ENCODE measurements at places on chromosomes 16 and 17. TPM values are rescaled to one million over a fixed set of nuclear protein-coding genes. Genes with fewer than 3 reads are reported as not detected.
A peak's percentile ranks its signal among the peaks of the same experiment; 100 is the strongest.

Gene ACSM2A
- not detected for total RNA-seq

DNA sequence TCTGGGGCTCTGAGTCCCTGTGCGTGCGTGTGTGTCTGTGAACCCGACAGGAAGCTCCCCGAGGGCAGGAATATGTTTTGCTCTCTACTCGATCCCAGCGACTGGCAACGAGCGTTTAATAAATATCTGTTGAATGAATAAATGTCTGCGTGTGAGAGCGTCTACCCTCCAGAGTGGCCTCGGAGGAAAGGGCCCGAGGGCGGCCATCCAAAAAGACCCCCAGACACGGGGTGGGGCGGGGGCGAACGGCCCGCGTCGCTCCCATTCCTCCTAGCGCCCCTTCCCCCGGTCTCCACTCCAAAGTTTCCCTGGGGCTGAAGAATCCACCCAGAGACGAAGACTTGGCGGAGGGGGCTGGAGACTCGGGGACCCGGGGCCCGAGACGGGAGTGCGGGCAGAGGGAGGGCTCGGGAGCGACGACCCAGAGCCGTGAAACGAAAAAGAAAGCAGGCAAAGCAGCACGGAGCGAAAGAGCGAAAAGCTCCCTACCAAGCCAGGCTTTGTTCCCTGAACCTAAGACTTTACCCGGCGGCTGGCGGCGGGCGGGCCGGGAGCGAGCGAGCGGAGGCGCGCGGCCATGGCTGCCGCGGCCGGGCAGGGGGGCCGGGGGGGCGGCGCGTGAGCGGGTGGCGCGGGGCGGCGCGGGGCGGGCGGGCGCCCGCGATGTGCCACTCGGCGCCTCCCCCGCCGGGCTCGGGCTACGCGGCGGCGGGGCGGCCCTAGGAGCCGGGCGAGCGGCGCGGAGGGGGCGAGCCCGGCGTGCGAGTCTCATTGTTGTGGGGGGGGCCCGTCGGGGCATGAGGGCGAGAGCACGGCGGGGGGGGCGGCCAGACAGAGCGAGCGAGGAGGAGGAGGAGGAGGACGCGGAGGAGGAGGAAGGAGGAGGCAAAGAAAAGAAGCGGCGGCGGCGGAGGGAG lies at the start of gene MLLT6:
MLLT6 (plus strand) TSS at position 668 of the 917 bp plus-strand sequence. CDS start 360 bp downstream, outside the sequence.
- H3K27me3 ChIP-seq, result no peaks in the 10 kb centered on the region
- H3K36me3 ChIP-seq, result no peaks in the 10 kb centered on the region
- DNase-seq, result peak; percentile 80
- H3K4me3 ChIP-seq, result peak within 1 kb of the TSS; percentile 80
- peaks cover 41% of the 10 kb centered on the region for H3K4me1 ChIP-seq

DNA sequence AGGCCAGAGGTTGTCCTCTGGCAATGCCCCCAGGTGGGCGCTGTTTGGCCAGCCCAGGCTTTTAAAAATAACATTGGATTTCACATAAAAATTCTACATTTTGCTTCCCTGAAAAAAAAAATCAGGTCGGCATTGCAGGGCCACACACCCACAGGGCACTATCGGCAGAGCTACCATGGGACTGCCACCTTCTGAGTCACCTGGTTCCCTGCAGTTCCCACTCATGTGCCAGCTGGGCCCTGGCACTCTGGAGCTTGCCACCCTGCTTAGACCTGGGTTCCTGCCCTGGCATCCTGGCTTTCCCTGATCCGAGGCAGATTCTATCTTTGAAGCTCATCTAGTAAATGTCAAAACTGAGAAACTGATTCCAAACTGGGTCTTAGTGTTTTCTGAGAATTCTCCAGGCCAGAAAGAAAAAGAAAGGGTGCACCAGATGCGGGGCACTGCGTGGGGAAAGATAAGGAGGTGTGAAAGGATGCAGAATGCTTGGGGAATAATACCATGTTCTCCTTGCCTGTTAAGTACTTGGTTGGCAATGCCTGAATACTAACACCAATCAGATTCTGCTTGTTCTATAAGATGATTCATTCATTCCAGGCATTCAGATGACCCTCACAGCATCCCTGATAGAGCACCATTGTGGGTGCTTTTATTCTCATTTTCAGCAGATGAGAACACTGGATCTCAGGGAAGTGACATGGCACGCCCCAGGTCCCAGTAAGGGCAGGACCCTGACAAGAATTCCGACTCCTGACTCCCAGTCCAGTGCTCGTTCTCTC lies 51.8 kb downstream of the RAI1 start:
- no peak for DNase-seq
- no peaks in the 10 kb centered on the region for H3K27me3 ChIP-seq
- no peak overlapping the region for H3K27ac ChIP-seq
- H3K4me3 ChIP-seq, result no peak overlapping the region
- H3K36me3 ChIP-seq, result no peaks in the 10 kb centered on the region
- H3K4me1 ChIP-seq, result peaks cover 9% of the 10 kb centered on the region

DNA sequence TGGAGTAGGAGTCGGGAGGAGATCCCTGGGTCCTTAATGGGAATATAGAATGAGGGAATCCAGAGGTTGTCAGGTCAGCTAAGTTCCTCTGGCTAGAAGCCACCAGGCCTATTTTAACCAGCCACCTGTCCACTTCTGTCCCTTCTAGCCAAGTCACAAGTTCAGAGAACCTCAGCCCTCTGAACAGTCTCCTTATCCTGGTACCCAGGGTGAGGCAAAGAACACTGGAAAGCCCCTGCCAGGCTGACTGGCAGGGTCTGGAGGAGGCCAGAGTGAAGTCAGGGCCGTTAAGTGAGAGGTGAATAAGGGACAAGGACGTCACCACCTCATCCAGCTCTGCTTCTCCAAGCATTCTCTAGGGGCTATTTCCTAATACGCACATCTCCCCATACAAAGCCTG lies 2.7 kb downstream of the CTDNEP1 start:
- H3K4me3 ChIP-seq, result no peak overlapping the region
- peak overlapping the region; percentile 8 for H3K27ac ChIP-seq
- H3K27me3 ChIP-seq, result no peaks in the 10 kb centered on the region
- H3K36me3 ChIP-seq, result peaks cover 4% of the 10 kb centered on the region
- DNase-seq, result no peak

- no peak overlapping the region for H3K27ac ChIP-seq
- peaks cover 46% of the 10 kb centered on the region for H3K4me1 ChIP-seq
- no peaks in the 10 kb centered on the region for H3K36me3 ChIP-seq
- DNase-seq, result peak; percentile 75
- no peaks in the 10 kb centered on the region for H3K27me3 ChIP-seq
- no peak overlapping the region for H3K4me3 ChIP-seq
These were observed 4.0 kb downstream of the MAFG start for GRCh38 chr17:81923302-81924260.

Gene DYNLL2
- total RNA-seq, result 10.6 TPM

DNA sequence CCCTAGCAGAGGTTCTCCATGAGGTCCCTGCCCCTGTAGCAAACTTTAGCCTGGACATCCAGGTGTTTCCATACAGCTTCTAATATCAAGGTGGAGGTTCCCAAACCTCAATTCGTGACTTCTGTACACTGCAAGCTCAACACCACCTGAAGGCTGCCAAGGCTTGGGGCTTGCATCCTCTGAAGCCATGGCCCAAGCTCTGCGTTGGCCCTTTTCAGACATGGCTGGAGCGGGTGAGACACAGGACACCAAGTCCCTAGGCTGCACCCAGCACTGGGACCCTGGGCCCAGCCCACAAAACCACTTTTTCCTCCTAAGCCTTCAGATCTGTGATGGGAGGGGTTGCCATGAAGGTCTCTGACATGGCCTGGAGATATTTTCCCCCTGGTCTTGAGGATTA lies 1292.0 kb downstream of the CDH8 start:
- no peaks in the 10 kb centered on the region for H3K27me3 ChIP-seq
- no peak for DNase-seq
- H3K4me1 ChIP-seq, result no peaks in the 10 kb centered on the region
- H3K36me3 ChIP-seq, result no peaks in the 10 kb centered on the region
- H3K4me3 ChIP-seq, result no peak overlapping the region

GRCh38 chr17:9924735-9925191 lies 19.7 kb upstream of the RCVRN start:
- H3K4me3 ChIP-seq, result no peak overlapping the region
- no peak overlapping the region for H3K27ac ChIP-seq
- no peaks in the 10 kb centered on the region for H3K27me3 ChIP-seq
- no peaks in the 10 kb centered on the region for H3K36me3 ChIP-seq

Gene SLC12A3
- total RNA-seq, result not detected

Data from body of pancreas (tissue), 4 donors.